BJ (cell line): ENCODE measurements at places on chromosomes 6 and 20.
A peak's percentile ranks its signal among the peaks of the same experiment; 100 is the strongest.

- DNase-seq: no peak
Measured at GRCh38 chr20:4131911-4132310, 116.6 kb upstream of the RNF24 start.

- DNase-seq: no peak
Measured at GRCh38 chr6:70062010-70062409, 195.7 kb downstream of the COL19A1 start.

DNA sequence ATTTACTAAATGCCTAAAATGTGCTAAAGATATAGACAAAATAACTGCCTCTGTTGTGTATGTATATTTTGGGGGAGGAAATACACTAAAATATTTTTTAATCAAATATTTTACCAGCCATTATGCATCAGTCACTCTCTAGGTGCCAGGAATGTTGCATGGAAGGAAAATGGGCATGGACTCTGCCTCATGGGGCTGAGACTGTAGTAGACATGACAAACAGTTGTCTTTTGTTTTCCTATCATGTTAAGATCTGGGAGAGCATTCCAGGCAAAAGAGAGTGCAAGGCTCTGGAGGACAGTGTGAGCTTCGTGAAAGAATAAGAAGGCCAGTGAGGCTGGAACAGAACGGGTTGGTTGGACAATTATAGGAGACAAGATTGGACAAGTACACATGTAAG, 26.5 kb downstream of the HLA-DOB start:
- DNase-seq: no peak

GRCh38 chr20:25860531-25861150, 164.0 kb upstream of the ZNF337 start:
- DNase-seq: no peak

GRCh38 chr20:63262836-63263235, 8.6 kb upstream of the NKAIN4 start:
- no peak for DNase-seq

DNA sequence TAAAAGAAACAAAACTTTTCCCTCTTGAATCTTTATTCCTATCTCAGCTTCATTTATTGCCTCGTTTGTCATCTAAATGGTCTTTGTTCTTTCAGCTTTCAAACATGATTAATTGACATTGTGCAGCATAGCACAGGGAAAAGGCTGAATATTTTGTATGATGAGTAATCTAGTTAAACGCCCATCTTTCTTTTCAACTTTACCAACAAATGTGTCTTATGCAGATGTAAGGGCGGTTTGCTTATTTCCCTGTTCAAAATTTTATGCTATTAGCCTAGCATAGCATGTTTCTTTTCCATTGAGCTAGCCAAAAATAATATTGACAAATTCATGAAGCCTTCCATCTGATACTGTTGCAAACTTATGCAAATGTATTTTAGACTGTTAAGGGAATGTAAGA, 176.4 kb upstream of the AKAP12 start:
- no peak for DNase-seq

- DNase-seq: no peak
Measured at GRCh38 chr6:13427801-13428582, 59.4 kb downstream of the GFOD1 start.

DNA sequence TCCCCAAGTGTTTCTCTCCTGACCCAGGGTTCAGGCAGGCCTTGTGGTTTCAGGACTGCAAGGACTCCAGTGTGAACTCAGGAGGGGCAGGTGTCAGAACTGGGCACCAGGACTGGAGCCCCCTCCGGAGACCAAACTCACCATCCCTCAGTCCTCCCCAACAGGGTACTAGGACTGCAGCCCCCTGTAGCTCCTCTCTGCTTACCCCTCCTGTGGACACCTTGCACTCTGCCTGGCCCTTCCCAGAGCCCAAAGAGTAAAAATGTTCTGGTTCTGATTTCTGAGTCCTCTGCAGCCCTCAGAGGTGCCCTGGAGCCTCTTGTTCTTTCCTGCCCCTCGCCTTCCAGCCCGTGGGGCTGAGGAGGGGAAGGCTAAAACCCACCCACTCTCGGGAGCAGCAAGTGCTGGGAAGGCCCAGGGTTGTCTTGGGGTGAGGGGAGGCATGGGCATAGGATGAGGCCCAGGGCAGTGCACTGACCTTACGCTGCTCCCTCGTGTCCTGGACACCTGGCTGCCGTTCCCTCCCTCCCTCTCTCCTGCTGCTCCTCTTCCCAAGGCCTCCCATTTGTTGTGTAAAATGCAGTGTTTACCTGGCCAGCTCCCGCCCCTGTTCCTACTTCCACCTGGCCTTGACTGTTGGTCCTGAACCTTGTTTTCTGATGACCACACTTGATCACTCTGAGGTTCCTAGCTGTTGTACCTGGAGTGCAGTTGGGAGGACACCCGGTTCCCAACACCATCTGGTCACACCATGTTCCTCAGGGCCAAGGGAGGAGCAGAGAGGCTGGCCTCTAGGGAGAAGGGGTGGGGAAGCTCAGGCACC, 9.9 kb downstream of the CNPY3 start:
- DNase-seq: no peak

GRCh38 chr6:95572098-95572497, 5.2 kb upstream of the MANEA start:
- no peak for DNase-seq

DNA sequence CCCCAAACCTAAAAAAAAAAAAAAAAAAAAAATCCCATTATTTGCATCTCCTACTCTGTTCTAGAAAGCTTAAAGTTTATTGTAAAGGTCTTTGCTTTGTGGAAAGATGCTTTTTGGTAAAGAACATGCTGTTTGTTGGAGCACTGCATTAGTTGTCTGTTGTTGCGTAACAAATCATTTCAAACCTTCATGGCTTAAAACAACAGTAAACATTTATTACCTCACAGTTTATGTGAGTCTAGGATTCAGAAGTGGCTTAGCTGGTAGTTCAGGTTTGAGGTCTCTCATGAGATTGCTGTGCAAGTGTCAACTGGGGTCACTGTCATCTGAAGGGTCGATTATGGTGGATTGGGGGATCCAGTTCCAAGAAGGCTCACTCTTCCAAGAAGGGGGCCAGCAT, 155.2 kb upstream of the ZFP64 start:
- DNase-seq: no peak

DNA sequence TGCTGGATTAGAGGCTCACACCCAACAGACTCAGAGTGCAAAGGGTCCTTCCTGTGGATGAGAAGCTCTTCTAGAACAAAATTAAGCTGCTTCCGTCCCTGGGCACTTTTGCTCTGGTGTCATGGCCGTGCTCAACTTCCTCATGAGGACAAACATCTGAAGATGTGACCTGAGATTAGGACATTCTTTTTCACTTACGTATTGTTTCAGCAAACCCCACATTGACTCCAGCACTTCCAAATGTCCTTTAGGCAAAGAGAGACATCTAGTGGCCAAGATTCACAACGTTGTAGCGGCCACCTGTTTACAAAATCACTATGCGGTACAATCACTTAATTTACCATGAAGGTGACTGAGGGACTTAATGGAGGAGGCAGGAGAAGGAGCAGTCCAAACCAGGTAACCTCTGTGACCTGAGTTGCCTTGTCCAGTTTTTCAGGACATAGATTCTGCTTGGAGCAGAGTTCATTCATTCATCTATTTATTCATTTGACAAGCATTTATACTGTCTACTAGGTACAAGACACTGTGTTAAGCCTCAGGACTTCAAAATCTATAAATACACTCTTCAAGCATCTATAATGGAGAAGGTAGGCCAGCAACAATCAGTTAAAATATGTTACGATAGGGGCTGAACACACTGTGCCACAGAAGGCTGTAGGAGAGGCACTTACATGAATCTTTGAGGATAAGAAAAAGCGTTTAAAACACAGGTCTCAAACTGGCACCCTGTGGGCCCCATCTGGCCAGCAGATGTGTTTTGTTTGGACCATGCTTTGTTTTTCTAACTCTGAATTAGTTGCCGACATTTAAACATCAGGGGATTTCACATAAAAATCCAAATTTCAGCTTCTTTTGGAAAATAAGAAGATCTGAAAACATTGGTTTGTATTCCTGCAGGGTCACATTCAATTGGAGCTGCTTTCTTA, 5.6 kb upstream of the ADGRF1 start:
- DNase-seq: peak; percentile 53

DNA sequence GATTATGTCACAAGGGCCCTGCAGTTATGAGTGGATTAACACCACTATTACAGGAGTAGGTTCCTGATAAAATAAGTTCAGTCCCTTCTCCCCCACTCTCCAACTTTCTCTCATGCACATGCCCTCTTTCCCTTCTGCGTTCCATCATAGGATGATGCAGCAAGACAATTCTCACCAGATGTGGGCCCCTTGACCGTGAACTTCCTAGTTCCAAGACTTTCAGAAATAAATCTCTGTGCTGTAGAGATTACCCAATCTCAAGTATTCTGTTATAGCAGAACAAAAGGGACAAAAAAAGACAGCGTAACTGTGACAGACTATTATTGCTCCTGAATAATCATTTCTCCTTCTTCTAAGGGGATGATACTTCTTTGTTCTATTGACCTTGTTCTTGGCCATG, 33.8 kb upstream of the TMEM244 start:
- peak; percentile 3 for DNase-seq

- no peak for DNase-seq
Measured at GRCh38 chr20:19049514-19049913, 162.9 kb upstream of the SLC24A3 start.

DNA sequence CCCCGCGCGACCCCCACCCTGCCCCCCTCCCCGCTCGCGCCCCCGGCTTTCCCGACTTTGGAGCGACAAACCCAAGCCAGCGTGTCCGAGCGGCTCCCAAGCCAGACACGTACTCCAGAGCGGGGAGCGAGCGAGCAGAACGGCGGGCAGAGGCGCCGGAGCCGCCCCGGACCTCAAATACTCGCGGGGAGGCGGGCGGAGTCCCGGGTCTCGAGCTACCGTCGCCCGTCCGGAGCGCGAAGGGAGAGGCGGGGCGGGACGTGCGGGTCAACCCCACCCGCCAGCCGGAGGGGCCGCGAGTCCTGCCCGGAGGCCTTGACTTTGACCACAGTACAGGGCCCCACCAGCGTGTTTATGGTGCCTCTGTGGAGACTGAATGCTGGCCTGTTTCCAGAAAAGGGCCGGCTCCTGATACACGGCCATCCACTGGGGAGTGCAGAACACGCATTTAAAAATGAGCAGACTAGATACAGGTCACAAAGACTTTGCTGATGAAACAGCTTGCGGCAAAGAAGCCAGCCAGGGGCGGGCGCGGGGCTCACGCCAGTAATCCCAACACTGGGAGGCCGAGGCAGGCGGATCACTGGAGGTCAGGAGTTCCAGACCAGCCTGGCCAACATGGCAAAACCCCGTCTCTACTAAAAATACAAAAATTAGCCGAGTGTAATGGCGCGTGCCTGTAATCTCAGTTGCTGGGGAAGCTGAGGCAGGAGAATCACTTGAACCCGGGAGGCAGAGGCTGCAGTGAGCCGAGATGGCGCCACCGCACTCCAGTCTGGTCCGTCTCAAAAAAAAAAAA, at the start of gene SERPINB6:
SERPINB6 (minus strand) TSS at position 148 of the 799 bp plus-strand sequence. CDS start 12,235 bp downstream, outside the sequence.
- DNase-seq: no peak
